Aorta (tissue), 5 donors: ENCODE measurements at places on chromosomes 16 and 17.
A peak's percentile ranks its signal among the peaks of the same experiment; 100 is the strongest.

DNA sequence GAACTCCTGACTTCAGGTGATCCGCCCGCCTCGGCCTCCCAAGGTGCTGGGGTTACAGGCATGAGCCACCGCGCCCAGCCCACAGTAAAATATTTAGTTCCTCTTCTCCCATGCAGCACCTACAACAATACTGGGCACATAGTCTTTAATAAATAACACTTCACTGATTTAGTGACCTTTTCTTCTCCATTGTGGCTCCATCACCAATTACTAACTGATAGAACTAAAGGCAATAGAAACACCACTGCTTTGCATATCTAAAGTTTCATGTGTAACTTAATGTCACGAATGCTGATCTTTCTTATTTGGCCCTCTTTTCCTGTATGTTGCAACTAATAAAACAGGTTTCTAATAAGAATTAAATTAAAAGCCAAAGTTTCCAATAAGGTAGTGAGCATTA is 38.9 kb downstream of the TRIM37 start:
- no peak for DNase-seq

DNA sequence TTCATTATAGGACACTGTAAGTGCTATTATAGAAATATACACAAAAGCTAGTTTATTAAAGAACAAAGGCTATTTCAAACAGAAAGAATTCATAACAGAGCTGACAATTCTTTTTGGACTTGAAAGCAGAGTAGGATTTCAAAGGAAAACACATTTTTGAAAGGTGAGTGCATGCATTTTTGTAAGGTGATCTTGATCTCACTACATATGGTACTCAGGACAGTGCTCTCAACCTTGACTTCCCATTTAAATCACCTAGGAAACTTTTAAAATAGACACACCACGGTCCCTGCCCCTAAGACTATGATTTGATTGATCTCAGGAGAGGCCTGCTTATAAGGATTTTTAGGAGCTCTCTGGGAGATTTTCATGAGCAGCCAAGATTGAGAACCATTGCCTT is 1362.0 kb downstream of the CDH8 start:
- DNase-seq = no peak

DNA sequence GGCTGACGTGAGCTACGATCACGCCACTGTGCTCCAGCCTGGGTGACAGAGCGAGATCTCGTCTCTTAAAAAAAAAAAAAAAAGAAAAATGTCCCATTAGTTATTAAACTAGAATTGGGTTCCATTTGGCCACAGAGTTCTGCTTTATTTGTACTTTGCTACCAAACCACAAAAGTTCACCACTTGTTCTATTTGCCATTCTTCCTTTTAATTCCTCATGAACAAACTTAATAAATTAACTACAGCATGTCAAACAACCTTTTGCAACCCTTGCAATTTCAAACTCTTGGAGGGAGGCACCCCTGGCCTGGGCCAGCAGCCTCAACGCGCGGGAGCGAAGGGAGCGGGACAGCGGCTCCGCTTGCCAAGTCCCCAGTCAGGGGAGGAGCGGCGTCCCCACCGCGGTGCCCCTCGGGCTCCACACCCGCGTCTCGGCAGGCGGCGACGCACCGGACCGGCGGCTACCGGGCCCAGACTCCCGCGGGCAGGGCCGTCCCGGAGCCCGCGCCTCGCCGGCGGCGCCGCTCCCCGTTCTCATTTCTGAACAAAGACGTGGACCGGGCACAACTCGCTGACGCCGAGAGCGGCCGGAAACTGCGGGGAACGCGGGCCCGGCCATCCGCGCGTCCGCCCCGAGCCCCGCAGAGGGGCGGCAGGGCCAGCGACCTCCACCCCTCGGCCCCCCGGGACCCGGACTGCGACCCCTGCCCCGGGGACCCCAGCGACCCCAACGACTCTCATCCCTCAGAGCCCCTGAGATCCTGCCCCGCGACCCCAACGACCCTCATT is 775 bp downstream of the CYTH1 start:
- peak; percentile 70 for DNase-seq

DNA sequence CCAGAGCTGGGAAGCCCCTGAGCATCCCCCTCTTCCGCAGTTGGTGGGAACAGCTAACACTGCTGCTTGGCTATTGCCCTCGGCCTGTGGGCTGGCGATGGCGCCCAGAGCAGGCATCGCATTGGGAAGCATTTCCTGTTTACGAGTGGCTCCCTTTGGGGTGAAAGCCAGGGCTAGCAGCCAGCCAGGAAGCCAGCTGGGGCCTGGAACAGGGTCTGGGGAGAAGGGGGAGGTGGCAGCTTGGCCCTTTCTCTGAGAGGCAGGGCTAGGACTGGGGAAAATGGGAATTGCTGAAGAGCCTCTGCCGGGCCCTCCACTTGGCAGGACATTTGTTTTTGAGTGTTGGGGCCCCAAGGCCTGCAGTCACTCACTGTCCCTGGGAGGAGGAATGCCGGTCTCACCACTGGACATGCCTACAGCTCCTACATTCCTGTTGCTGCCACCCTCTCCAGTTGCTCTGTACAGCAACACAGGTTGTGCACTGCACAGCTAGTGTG is 2.4 kb upstream of the MTSS2 start:
- DNase-seq = peak; percentile 73

DNA sequence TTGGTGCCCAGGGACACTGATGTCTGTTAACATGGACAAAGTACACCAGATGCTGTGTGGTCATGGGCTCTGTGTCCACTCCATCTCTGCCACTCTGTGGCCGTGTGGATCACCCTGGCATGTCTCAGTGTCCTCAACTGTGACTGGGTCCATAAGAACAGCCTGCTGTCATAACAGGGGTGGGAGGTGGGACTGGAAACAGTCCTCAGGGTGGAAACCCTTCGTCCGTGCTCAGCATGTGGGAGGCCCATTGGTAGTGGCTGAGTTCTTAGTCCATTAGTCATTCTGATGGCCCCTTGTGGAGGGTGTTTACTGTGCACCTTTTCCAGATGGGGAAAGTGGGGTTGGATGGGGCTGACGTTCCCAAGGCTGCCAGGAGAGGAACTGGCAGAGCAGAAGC is 12.8 kb downstream of the FLYWCH2 start:
- DNase-seq = peak; percentile 12

- no peak for DNase-seq
These were observed at the start of gene EPX for GRCh38 chr17:58192612-58193011. Gene EPX, plus strand, starts transcription at chr17:58192726. Its CDS starts 121 bp downstream, at chr17:58192847.

GRCh38 chr16:65809627-65810026 is 556.9 kb upstream of the CDH5 start:
- no peak for DNase-seq

DNA sequence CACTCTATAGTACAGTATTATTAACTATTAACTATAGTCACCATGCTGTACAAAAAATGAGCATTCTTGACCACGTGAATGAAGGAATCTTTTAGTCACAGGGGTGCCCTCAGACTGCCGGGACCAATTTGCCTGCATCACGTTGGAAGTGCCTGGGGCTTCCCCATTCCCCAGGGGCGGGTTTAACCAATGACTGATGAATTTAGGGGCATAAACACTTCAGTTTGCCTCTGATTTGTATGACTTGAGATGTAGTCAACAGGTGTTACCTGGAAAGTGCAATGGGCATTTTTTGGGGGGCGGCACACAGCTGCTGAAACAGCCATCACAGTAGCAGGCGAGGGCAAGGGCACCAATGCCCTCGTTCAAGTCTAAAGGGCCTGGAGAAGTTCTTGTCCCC is 8.7 kb upstream of the PYY start:
- DNase-seq = peak; percentile 28

DNA sequence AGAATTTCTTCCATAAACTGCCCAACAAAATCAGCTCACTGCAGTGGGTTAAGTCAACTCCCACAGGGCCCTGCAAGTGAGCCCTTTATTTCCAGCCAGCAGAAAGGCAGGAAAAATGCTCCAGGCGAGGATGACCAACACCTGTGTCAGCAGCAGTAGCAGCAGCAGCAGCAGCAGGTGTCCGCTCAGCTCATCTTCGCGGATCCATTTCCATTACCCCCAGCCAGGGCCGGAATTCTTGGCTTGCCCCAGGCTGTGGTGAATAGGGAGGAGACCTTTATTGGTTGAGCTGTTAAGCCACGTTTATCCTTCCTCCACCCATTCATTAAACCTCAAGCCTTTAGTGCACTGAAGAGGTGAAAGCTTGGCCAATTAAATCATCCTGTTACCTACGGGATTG is 46.2 kb downstream of the MARCHF10 start:
- DNase-seq = no peak
